ENCODE measurements at places on chromosomes 1 and 21.

GRCh38 chr1:170765279-170765678, 101.3 kb downstream of the PRRX1 start:
- DNase-seq, result no peak

DNA sequence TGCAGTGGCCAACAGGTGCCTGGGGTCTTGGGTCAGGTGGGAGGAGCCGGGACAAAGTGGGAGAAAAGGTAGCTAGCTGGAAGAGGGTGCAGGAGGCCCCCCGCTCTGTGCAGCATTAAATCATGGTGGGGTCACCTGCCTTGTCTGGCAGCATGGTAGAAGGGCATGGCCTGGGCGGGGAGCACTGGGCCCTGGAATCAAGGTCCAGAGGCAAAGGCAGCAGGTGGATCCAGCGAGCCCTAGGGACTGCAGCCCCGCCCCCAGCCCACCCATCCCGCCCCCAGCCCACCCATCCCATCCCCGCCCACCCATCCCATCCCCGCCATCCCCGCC, 16.7 kb upstream of the TTLL10 start:
- DNase-seq, result no peak

DNA sequence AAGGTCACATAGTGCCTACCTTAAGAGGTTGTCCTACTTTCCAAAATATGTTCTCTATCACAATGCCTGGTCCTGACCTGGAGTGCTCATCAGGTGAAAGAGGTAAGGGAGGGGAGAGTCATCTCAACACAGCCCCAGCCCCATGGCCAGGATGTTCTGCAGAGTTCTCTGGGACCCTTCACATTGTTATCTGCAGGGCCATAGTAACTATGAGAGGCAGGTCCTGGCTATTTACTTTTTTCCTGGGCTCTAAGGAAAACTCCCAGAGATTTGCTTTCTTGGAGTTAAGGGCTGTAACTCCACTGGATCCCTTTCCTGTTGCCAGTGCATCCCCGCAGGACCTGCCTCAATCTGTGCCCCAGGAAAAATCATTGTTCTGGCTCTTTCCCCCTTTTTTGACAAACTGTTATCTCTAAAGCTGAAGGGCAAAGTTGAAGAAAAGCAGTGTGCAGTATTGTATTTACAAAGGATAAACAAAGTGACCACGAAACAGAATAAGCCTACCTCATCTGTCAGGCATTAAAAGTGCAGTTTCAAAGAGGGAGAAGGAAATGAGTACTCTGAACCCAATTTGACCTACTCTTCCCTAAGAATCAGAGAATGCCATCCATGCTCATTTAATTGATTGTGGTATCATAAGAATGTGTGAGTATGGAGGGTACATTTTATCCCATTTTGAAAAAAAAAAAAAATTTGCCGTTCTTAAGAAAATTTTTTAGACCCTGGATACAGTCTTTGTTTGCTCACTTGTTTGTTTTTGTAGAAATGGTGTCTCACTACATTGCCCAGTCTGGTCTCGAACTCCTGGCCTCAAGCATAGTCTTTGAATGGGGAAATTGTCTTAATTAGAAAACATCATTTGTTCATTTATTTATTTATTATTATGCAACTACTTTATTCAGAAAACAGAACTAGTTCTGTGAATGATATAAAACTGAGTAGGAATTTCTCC, 149.6 kb downstream of the RHOU start:
- DNase-seq, result no peak

DNA sequence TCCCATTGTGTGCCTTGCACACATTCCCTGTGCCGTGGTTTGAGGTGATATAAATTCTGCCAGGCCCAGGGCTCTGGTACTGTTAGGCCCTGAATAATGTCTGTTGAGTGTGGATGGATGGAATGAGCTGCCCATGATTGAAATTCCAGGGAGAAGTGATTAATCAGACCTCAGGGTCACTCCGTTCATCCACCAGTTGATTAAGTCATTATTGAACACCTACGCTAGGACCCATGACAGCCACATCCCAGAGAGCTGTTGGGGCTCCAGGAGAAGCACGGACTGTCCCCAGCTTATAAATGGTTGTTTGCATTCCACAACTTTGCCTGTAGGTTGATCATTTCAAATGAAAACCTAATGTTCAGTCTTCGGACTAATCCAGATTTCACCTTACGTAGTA, 98.4 kb downstream of the CNIH3 start:
- no peak for DNase-seq

GRCh38 chr1:68197891-68198290, 34.4 kb downstream of the WLS start:
- no peak for DNase-seq

- DNase-seq, result no peak
Observed at GRCh38 chr1:116429821-116430374, 56.9 kb downstream of the ATP1A1 start.

DNA sequence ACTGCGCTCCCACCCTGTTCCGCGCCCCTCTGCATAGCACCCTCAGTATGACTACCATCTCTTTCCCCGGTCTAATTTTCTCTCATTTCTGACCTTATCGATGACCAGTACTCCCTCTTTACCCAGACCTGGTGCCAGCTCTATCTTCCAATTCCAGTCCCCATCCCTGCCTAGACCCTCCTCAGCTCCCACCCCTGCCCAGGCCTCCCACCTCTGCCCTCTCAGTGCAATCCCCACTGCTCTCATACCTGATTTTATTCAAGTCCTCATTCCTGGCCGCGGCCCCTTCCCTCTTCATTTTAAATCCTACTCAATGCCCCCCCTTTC, 1.3 kb downstream of the USP24 start:
- DNase-seq, result no peak

DNA sequence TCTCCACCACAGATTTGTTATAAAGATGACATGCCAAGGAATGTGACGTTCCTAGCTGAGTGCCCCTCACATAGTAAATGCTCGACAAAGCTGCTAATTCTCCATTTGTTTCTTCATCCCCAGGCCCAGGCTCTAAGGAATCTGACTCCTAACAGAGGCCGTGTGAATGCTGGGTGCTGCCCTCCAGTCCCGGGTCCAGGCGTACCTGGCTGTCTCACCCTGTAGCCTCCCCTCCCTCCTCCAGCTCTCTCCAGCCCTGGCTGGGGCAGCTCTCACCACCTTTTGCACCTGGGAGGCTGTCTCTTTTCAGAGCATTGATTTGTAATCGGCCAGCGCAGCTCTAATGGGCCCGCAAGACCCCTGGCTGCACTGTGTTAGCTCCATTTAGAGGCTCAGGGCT, 11.2 kb upstream of the KLHDC7A start:
- no peak for DNase-seq

DNA sequence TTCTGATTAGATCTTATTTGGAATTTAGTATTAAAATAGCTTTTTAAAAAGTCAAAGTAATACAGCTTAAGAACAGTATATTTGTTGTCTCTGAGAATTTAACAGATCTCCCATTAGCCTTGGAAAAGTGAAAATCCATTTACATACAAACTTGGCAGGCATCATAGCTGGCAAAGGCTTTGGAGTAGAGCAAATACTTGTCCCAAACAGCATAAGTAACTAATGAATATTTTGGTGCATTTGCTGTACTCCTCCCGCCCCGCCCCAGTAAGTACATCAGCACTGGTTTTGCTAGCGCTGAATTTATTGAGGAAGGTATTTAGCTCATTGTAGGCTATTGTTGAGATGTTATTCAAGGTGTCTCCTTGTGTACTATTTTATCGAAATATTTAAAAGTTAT, 417.7 kb upstream of the KAZN start:
- no peak for DNase-seq

DNA sequence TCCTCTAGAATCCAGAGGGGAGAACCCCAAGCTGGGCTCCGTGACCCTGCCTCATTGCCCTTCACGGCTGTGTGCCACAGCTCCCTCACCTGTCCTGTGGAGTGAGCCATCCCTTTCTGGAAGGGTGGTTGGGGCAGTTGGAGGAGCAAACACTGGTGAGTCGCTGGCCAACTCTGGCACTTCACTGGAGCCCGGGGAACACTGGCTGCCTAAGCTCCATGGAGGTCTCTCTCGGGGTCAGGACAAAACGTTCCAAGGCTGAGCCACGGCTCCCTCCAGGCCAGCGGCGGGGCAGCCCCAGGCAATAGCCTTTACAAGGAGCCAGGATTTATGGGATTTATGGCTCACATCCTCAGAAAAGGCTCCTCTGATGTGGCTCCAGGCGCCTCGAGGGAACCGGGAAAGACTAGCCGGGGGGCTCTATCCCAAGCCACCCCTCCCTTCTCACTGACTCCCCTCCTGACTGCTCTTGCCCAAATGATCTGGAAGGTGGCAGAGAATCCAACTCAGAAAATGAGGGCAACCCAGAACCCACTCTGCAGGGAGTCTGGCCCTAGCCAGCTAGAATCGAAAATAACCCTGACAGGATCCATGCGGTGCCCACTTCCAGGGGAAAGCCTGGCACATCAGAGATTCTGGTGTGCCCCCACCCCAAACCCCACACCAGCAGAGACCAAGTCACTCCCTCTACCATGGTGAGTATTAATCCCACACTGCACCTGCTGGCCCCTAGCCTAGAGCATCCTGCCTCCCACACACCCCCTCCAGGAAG, 75.2 kb downstream of the GLIS1 start:
- no peak for DNase-seq

DNA sequence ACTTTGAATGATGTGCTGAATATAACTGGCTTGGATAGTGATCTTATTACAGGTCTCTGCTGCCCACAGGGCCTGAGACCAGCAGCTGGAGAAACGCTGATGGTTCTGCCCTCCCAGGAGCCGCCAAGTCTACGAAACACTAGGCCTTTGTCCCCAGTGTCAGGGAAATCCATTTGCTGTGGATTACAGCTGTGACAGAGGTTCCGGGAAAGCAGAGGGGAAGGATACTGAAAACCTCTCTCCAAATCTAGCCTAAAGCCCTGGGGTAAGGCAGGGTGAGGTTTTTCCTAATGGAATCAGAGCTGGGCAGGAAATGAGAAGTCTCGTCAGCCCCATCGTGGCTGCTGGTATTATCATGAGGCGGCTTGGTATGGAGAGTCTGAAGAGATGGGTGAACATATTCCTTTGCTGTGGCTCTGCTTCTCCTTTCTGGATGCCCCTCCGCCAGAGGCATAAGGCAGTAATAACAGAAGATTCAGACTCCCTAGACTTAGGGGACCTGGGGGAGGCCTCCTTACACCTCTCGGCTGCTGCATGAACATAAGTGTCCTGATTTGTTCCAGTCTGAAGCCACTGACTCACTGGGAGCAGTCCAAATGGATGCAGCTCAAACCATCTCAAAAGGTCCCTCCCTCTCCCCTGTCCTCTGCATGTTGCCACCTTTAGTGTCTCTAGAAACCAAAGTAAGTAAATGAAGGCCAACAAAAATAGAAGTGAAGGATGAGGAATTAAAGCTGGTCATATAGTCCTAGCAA, 48.1 kb downstream of the PHC2 start:
- DNase-seq, result no peak

DNA sequence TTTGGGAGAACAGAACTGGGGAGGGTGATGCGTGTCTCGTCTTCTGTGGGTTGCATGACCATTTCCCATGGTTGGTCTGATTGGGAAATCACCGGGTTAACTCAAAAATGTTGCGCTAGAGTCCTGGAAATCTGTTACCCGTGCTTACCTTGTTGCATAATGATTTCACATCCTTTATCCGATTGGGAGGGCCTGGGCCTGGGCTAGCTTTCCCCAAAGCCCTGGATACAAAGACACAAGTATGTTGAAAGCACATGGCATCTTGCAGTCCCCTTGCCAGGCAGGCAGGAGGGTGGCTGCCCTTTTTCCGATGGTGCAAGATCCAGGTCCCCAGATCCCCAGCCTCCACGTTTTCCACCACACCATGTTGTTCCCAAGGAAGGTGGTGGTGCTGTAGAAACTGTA, 582 bp downstream of the TRPM2 start:
- no peak for DNase-seq

- DNase-seq, result no peak
Observed at GRCh38 chr1:167776151-167776550, 54.4 kb downstream of the MPZL1 start.

DNA sequence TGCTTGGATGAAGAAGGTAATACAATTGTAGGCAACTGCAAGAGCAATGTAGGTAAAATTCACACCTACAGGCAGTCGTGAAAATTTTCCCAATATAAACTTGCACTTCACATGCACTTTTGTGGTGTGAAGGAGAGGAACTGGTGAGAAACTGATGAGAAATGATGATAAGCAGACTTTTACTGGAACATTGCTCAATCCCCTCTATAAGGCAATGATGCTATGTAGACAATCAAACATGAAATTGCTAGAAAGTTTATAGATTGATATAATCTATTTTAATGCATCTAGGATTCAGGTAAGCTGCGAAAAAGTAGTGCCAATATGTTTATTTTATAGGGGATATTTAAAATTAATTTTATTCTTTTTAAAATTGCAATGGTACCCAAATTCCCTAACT, 802.2 kb downstream of the KCNT2 start:
- no peak for DNase-seq

DNA sequence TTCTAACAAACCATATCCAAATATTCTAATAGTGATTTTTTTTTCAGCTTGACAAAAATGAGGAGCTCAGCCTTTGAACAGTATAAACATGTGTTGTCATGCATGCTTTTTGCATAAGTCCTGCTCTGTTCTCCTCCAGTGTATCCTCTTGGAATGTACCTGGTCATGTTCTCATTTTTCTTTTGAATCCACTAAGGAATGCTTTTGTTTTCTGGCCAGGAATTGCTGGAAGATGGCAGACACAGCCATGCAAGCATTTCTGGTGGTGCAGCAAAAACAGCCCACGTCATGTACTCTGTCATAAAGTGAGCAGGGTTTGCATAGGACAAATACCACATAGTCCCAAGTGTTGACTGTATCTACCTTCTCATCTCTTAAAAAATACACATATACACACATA, 11.5 kb upstream of the PLD5 start:
- DNase-seq, result no peak

DNA sequence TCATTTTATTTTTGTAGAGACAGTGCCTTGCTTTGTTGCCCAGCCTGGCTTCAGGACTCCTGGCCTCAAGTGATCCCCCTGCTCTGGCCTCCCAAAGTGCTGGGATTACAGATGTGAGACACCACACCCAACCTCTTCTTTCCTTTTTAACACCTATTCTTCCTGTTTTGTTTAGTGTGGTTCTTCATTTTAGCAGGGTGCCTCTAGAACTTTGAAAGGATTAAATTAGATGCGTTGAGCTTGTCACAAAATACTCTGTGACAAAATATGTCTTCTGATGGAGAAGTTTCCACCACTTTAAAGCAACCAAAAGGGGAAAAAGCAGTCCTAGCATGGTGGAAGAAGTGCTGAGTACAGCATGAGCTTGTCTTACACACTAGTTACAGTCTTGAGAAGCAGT, 42.0 kb downstream of the CDC14A start:
- no peak for DNase-seq

Measured in T-helper 2 cell (primary cell).